ENCODE measurements at places on chromosomes 7 and 10.

GRCh38 chr10:76302961-76303630 is 871.7 kb downstream of the LRMDA start:
- no peak for DNase-seq

DNA sequence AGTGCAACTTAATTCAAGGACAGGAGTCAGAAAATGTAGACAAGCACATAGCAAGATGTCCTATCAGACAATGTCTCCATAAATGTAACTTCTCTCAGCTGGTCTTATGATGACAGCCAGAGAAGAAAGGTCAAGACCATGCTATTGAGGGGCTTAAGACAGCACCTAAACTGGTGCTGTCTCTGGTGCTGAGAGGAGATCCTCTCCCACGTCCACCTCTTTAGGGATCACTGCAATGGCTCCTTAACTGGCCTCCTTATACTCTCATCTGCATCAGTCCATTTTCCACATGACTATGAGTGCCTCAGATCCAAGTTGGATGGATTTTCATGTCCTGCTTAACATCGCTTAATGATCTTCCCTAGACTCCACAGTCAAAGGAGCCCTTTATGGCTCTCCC is 210.6 kb downstream of the ARL4A start:
- no peak for DNase-seq

- no peak for DNase-seq
Observed at GRCh38 chr10:93580828-93581227, 14.4 kb downstream of the FFAR4 start.

- no peak for DNase-seq
Observed at GRCh38 chr7:40439686-40440085, 304.9 kb downstream of the SUGCT start.

- no peak for DNase-seq
Observed at GRCh38 chr10:48216744-48217143, 57.8 kb downstream of the FRMPD2 start.

- DNase-seq, result no peak
Observed at GRCh38 chr7:141590666-141591065, 39.5 kb downstream of the AGK start.

- DNase-seq, result no peak
Observed at GRCh38 chr7:49596701-49597491, 176.5 kb upstream of the VWC2 start.

GRCh38 chr7:42690794-42691639 is 220.9 kb downstream of the C7orf25 start:
- no peak for DNase-seq

- no peak for DNase-seq
Observed at GRCh38 chr10:70927189-70927943, 39.0 kb upstream of the PCBD1 start.

GRCh38 chr7:138324941-138325340 is 135.1 kb upstream of the TRIM24 start:
- no peak for DNase-seq

GRCh38 chr7:4838626-4839334 is 23.1 kb downstream of the PAPOLB start:
- DNase-seq, result no peak

- DNase-seq, result no peak
Observed at GRCh38 chr7:149872419-149873073, 1.2 kb upstream of the ATP6V0E2 start.

DNA sequence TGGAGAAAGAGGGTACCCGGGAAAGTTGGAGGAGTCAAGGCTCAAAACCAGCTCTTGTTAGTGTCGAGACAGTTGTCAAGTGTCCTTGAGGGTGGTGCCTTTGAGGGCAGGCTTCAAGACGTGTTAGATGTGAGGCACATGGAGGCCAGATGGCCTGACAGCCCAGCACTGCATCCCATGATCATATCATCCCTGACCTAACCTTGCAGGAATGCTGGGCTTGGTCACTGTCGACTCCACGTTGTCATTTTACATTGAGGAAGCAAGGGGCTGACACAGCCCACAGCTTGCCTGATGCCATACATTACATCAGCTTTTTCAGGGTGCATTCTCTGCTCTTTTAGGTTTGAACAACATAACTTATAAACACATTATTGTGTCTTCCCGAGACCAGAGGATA is 114.1 kb downstream of the ABCA13 start:
- no peak for DNase-seq

DNA sequence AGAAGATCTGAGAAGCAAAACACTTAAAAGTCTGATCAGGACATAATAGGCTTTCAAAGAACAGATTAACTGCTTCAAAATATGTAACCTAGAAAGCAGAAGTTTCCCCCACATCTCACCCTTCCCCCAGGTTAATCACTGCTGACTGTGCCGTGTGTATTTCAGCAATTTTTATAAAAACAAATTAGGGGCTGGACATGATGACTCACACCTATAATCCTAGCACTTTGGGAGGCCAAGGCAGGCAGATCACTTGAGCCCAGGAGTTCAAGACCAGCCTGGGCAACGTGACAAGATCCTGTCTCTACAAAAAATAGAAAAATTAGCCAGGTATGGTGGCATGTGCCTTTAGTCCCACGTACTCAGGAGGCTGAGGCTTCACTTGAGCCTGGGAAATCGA is 67.6 kb upstream of the GATA3 start:
- DNase-seq, result no peak

- DNase-seq, result no peak
Observed at GRCh38 chr7:152543799-152544198, 108.0 kb upstream of the KMT2C start.
